ENCODE measurements at places on chromosomes 3 and 15.
A peak's percentile ranks its signal among the peaks of the same experiment; 100 is the strongest.

DNA sequence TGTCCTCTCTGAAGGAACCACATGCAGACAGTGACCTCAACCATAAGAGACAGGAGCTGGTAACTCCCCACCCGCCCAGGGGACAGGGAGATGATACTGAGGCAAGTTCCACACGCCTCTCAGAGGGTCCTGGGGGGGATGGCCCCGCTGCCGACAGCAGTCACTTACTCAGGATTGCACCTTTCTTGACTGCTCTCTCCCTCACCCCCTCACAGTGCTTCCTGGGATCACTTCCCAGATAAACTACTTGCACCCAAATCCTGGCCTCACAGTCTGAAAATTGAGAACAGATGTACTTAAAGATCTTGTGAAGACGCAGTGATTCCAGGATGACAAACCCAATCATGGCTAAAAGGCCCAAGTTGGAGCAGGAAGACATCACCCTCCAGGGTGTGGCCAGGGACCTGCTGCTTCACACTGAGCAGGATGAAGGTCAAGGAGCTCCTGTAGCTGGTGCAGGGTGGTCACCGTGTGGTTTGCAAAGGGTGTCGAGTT is 207.6 kb downstream of the ADAMTS17 start:
- no peak for DNase-seq

- DNase-seq = peak; percentile 90
These were observed 324.3 kb downstream of the CHST2 start for GRCh38 chr3:143443851-143444331.

DNA sequence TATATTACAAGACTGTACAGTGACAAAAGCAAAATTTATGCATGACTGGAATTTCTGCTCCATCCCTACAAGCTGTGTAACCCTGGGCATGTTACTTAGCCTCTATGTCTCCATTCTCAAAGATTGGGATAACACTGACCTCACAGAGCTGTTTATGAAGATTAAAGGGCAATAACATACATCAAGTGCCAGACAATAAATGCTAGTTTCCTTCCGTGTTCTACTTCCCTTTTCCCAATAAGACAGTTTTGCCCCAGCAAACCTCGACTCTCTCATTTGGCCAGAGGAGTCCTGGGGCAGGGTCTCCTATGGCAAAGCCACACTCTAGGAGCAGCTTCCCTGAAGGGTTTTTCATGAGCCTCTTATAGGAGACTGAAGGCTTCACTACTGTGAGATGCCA is 7.5 kb downstream of the HEXA start:
- DNase-seq = no peak

DNA sequence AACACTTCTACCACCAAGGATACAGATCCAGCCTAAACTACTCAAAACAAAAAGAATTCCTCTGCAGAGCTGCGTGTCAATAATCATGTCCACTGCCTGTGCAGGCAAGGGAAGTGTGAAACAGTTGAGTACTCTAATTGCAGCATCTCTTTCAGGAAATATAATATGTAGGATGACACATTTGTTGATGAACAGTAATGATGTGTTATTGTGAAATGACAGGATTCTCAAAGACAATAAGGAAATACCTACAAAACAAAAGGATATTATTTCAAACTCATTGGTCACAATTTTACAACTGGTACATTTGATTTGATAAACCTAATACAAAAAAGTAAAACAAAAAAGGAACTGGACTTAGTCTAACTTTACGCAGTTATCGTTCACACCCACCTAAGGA is 4.4 kb downstream of the SPG11 start:
- no peak for DNase-seq

DNA sequence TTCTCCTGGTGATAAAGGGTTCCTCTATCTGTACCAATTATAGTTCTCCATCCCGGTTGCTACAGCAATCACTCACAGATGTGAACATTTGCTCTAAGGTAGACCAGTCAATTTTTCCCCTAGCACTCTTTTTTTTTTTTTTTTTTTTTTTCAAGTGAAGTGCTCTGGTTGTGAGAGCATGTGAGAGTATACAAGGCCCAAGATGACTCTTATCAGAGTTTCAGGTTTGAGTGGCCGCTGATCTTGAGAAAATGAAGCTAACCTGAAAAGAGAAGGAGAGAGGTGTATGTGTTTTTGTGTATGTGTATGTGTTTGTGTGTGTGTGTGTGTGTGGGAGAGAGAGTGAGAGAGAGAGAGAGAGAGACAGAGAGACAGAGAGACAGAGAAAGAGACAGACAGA is 44.4 kb upstream of the OTOL1 start:
- no peak for DNase-seq
